Stimulated activated CD4-positive, alpha-beta T cell treated with anti-CD3 and anti-CD28 coated beads, Interleukin-15, amount 100 ng/mL, for 1 hour (primary cell): ENCODE measurements at places on chromosomes 1 and 21.

GRCh38 chr1:153612111-153612754 is 704 bp downstream of the S100A16 start:
- no peak for DNase-seq

DNA sequence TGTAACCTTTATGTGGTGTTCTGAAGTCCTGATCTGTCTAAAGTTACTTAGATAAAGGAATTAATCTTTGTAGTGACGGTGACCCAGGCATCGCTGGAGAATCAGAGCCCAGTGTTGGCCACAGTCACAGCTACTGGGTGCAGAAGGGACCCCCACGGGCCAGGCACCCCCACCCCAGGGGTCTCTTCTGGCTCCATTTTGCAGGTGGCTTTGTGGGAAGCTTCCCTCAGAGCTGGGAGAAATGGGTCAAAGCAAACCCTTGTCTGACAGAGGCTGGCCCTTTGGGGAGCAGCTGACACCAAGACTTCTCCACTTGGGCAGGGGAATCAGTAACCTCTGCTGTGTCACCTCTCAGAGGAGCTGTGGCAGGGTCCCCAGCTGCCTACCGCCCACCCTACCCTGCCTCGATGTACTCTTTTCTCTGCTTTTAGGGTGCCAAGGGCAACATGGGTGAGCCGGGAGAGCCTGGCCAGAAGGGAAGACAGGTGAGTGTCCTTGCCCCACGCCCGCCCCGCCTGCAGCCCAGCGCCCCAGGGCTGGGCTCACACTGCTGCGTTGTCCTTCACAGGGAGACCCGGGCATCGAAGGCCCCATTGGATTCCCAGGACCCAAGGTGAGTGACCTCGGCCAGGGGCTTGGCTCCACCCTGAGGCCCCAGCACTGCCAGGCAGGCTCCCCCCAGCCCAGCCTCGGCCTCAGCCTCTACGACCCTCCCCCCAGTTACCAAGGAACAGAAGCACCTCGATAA is 17.7 kb downstream of the COL6A2 start:
- no peak for DNase-seq

DNA sequence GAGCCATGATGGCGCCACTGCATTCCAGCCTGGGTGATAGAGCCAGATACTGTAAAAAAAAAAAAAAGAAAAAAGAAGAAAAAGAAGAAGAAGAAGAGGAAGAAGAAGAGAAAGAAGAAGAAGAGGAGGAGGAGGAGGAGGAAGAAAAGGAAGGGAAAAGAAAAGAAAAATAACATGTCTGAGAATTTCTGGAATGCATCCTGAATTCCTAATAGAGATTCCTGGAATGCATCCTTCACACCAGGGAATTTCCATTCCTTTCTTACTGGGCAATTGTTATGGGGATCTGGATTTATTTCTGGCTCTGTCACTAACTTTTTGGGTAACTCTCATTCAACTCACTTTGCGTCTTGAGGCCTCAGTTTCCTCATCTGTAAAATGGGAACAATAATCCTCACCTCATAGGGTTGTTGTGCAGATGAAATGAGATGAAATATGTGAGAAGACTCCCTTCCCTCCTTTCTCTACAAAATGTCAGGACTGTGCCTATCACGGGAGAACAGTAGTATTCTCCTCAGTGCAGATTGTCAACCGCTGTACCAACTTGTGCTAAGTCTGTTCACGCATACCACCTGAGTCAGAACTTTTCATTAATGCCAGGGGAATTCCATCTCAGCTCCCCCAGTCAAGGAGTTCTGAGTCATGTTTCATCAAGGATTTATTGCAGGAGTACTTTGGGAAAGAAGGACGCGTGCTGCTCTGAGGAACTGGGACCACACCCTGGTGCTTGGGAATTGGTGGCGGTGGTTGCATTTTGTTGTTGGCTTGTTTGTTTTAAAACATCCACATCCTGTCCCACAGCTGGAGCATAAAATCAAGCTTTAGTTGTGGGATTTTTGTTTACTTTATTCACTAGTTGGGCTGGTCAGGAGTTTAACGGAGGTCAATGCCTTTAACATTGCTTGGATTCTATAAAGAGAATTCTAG is 42.4 kb upstream of the ROR1 start:
- DNase-seq, result no peak

DNA sequence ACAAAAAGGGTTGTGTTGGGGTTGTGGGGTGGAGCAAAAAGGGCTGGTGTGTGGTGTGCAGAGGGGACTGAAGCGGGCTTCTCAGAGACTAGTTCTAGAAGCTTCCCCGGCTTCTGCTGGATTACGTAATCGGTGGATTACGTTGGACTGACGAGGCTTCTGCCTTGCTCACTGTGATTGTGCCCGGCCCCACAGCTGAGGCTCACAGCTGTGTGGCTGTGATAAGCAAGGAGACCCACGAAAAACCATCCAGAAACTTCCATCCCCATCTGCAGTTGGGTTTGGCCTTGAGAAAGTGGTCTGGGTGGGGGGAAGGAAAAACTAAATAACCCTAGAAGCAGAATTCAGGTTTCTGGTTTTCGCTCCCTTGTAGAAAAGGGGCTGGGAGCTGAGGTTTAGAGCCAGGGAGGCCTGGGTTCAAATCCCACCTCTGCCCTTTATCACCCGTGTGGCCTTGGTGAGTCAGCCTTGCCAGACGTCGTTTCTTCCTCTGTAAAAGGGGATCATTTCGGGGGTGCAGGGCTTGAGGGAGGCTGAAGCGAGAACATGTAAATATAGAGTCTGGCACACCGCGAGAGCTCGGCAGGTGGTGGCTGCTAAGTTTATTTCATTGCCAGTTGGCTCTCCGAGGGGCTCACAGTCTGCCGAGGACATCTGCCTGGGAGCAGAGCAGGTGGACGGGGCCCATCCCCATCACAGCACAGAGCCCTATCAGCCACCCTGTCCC is 30.4 kb upstream of the DISP3 start:
- DNase-seq, result no peak

- DNase-seq, result no peak
Observed at GRCh38 chr1:237042892-237043576, 1.1 kb downstream of the RYR2 start.

DNA sequence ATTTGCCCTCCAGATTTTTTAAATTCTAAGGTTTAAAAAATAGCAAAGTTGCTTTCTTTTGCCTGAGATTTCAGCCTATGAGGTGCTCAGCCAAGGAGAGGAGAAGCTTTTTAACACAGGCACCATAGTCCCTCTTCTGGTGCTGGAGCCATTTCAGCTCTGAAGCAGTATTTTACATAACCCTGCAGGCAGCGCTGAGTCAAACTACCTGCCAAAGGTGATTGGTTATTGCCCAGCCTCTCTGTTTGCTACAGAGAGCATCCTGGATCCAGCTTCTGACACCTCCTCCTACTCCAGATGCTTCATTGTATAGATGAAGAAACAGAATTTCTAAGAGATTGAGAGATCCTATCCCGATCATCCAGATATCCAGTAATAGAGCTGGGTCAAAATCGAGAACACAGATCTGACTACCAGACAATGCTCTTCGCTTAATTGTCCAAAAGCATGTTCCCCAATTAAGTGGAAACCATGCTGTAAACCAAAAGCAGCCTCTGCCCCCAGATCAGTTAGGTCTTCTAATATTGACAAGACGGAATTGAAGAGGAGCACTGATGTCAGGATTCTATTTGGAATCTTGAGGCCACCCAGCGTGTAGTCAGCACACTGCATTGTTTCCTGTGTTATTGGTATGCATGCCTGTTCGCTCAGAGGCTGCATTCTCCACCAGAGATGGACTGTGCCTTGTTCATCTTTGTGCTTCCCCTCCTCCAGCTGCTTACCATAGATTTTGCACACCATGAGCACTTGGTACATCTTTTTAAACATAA is 22.1 kb downstream of the RGS8 start:
- DNase-seq, result no peak

DNA sequence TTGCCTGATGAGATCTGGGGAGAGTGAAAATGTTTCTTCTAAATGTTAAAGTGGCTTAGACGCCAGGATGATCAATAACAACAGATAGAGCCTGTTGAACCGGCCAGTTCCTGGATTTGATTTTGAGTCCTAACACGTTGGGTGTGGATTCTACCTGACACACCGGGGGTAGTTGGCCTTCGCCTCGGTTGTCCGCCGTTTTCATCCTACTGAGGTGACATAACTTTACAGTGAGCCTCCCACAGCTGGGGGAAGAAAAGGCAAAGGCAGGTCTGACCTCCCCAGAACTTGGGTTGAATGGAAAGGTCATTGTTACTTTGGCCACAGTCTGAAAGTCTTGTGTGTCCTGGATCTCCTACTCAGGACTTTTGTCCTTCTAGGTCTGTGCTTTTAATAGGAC is 1.1 kb downstream of the PGD start:
- DNase-seq, result no peak

DNA sequence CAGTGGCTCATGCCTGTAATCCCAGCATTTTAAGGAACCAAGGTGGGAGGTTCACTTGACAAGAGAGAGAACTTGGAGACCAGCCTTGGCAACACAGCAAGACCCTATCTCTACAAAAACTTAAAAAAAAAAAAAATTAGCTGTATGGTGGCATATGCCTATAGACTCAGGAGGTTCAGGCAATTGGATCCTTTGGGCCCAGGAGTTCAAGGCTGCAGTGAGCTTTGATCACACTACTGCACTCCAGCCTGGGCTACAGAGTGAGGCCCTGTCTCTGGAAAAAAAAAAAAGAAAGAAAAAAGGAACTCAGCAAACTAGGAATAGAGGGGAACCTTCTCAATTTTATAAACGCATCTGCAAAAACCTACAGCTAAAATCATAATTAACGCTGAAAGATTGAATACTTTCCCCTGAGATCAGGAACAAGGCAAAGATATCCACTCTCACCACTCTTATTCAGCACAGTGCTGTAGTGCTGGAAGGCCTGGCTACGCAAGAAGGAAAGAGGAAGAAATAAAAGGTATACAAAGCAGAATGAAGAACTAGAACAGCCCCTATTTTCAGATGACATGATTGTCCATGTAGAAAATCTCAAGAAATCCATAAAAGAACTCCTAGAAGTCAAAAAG is 21.6 kb downstream of the HSF2BP start:
- no peak for DNase-seq

GRCh38 chr1:31400393-31400792 is 12.6 kb upstream of the SERINC2 start:
- DNase-seq, result no peak

DNA sequence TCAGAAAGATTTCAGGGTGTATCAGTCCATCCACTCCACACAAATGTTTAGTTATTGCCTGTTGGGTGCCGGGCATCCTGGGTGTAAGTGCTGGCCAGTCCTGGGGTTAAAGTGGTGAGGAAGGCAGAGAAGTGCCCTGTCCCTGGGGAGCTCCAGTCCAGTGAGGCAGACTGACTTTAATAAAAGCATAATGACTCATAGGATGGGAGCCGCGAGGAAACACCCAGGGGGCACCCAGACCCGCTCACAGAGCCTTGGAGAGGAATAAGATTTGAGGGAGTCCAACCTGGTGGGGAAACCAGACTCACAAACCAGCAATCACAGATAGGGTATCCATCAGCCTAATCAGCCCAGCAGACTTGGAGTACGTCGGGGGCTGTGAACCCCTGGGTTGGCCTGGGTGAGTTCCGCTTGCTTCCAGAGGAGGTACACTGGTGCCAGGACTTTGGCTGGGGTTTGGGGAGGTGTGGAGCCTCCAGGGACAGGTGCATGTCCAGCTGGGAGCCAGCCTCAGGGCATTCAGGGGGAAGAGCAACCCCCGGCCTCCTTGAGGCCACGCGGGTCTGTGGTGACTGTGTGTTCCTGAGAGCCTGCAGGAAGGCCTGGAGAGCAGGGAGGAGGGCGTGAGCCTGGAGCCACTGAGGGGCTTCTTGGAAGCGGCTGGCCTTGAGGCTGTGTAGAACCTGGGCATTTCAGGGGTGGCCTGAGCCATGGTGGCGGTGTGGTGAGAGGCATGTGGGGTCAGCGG is 3.7 kb downstream of the PEAR1 start:
- no peak for DNase-seq

- DNase-seq, result no peak
Observed at GRCh38 chr21:33554982-33555344, 12.1 kb downstream of the SON start.

GRCh38 chr21:38590449-38591217 is 92.4 kb upstream of the ERG start:
- DNase-seq, result no peak

GRCh38 chr1:27366113-27366410 is 699 bp downstream of the MAP3K6 start:
- no peak for DNase-seq
